ENCODE measurements at places on chromosomes 1 and 21.

DNA sequence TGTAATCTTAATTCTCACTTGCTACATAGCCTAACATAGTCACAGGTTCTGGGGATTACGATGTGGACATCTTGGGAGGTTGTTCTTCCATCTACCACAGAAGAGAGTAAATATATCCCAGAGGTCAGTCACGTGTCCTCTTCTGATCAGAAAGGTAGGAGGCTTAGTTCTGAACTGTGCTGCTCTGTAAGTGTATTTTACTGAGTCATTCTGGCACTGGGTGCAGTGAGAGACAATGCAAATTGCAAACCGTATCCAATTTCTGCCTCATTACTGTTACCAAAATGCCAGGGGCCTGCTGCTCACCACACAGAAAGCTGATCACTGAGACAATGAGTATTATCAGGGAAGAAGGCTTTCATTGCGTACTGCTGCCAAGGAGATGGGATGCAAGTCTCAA, 104.0 kb downstream of the GABPA start:
- no peak for DNase-seq

DNA sequence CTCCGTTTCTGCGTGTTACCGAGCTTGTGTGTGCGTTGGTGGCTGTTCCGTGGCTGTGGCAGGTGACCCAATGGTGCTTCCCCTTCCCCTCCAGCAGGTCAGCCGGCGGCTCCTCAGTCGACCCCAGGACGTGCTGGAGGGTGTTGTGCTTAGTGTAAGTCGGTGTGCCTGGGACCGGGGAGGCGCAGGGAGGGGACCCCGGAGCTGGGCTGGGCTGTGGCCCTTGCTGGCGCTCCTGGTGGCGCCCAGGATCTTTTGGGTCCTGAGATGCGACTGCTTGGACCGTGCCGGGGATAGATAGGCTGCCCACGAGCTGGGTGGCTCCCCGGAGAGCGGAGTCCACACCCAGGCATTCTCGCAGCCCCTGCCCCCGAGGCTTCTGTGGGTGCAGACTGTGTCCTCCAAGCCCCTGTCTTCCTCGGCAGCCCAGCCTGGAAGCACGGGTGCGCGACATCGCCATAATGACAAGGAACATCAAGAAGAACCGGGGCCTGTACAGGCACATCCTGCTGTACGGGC, 5.9 kb downstream of the ATAD3C start:
- no peak for DNase-seq

GRCh38 chr1:224503161-224504118, 68.8 kb upstream of the WDR26 start:
- DNase-seq: no peak

DNA sequence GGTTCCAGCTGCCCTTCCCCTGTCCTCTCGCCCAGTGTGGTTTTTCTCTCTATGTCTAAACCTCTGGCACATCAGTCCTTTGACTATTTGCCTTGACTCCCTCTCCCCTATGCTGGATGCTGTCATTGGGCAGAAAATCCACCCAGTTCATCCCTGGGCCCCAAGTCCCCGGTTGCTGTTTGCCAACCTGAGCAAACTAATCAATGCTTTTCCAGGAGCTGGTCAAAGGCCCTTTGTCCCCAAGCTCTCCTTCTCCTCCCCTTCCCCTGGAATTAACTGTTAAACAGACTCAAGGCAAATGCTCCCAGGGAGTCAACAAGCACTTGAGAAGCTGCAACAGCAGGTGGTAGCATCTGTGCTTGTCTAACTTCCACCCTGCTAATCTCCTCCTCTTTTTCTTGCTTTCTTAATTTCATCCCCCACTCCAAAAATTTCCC, 102.7 kb downstream of the LMX1A start:
- no peak for DNase-seq

GRCh38 chr1:23168079-23168444, 594 bp downstream of the LUZP1 start:
- no peak for DNase-seq

Measured in iPS DF 6.9 (cell line).